Right atrium auricular region (tissue), 2 donors: ENCODE measurements at places on chromosomes 4 and X. TPM values are rescaled to one million over a fixed set of nuclear protein-coding genes. Genes with fewer than 3 reads are reported as not detected.

Gene OPN1MW3
- total RNA-seq, result not detected

Gene TLR10
- 0.08 TPM for total RNA-seq

Gene IL21
- total RNA-seq, result not detected

Gene SLC10A6
- 1.3 TPM for total RNA-seq

Gene CTAG1B
- total RNA-seq, result not detected

Gene DCK
- total RNA-seq, result 7.7 TPM

GRCh38 chr4:78268597-78268996 lies 211.5 kb downstream of the FRAS1 start:
- DNase-seq, result no peak

DNA sequence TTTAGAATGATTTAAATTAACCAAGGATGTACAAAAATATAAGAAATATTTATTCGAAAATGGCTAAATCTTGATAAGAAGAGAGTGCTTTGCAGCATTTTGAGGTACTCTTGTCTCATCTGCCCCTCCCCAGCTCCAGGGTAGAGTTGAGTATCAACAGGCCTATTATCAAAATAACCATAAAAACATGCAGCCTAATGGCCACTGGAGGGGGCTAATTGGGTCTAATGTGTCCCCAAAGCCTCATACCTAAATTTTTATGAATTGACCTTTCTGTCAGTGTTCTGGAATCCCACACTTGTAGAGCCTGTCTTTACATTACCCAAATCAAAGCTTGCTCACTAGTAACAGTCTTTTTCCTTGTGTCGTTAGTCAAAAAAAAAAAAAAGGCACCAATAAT lies 544.9 kb upstream of the CPXCR1 start:
- DNase-seq, result no peak
